SJSA1 (cell line): ENCODE measurements at places on chromosomes 12 and 14. TPM values are rescaled to one million over a fixed set of nuclear protein-coding genes. Genes with fewer than 3 reads are reported as not detected.
A peak's percentile ranks its signal among the peaks of the same experiment; 100 is the strongest.

GRCh38 chr12:28240853-28241252 lies 50.6 kb downstream of the CCDC91 start:
- no peak for DNase-seq

- no peak for DNase-seq
Observed at GRCh38 chr12:30853561-30854133, 72.9 kb upstream of the TSPAN11 start.

DNA sequence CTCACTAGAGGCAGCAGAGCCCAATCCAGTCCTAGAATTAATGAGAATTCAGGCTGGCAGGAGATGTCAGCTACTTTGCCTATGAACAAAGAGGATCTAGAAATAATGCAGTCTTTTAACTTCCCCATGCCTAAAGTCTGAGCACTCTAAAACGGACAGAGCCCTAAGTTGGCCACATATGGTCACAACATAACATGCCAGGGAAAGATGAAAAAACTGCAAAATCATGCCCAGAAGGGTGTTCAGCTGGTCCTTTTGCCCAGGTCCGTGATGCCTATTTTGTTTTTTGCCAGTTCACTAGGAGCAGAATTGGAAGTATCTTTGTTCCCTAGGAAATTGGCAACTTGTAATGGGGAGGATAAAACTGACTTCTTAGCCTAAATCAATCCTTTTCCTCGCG lies 20.3 kb upstream of the LMNTD1 start:
- no peak for DNase-seq

DNA sequence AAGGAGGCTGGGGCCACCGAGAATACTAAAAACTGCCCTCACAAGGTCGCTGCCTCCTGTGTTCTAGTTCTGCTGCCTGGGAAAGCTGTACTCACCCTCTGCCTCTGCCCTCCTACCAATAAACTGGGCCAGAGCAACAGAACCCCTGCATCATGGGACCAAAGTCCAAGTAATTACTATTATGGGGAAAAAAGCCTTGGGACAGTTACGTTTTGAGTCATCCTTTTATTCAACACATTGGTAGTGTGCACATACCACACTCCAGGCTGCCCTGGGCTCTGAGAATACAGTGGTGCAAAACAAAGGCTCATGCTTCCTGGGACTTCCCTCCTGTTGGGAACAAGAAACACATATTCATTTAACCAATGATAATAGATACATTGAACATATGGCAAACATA lies 49.0 kb downstream of the CACNA1C start:
- DNase-seq, result no peak

GRCh38 chr12:6124411-6125309 lies at the start of gene VWF:
Gene VWF, minus strand, starts transcription at chr12:6124670. Its CDS starts 1,474 bp downstream, at chr12:6123196.
- no peak for DNase-seq

DNA sequence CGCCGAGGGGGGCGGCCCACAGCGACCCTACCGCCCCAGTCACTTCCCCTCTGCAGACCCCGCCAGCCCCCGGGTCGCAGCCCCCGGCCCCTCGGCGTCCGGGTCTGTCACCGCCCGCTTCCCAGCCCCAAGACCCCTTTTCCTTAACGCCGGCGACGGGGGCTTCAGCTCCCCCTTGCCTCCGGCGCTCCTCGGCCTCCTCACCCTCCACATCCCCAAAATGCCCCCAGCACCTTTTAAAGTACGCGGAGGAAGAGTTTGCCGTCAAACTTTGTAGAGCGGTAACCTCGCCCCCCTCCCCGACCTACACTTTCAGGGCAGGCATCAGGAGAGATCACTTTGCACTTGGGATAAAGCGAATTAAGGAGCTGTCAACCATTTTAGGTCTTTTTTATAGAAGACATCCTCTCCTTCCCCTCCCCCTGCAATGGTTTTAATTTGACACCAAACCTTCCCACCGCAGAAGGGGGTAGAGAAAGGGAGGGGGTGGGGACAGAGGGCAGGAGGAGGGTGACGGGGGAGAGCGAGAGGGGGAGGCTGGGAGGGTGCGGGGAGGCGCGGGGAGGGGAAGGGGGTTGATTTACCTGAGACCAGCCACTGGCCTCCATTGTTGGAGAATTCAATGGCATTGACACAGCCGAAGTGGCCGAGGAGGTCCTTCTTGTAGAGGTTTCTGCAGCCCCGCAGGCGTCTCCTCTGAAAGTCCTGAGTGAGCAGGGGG lies 578 bp downstream of the DCAF5 start:
- DNase-seq, result no peak

DNA sequence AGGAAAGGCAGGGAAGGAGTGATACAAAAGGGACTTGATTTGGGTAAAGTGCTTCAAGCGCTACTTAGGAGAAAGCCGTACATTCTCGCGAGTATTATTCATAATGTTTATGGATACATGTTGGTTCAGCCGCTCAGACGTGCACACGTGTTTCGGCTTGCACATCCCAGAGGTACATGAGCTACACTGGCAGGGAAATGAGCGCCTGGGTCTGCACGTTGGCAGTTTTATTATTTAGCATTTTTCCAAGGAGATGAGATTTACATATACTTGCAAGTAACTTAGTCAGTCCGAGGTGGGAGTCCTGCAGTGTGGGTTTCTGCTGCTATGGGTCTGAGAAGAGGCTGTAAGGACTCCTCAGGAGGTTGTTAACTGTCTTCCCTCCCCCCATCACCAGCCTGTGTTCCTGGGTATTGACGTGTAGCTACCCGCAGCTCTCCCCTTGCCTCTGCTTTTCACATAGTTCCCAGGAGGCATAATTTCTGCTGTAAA lies 1.5 kb downstream of the PRKCH start:
- no peak for DNase-seq

DNA sequence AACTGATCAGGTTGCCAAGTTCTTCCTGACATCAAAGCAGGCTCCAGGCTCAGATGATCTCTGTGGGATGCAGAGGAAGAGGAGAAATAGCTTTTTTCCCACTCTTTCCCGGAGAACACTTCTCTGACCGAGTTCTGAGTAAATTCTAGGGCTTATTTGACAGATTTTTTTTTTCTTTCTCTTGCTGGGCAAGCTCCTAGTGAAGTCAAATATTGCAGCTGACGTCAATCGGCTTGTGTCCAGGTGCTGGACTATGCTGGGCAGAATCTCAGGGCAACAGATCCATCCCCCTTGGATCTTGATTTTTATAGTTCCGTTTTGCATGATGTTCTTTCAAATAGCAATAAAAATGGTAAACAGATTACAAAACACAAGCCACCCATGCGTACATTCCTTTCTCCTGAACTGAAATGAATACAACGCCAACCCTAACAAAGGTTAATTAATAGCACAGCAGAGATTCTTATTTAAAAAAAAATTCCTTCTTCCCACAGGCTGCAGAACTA lies 182.2 kb downstream of the NOVA1 start:
- DNase-seq, result no peak

- DNase-seq, result no peak
Observed at GRCh38 chr14:33587791-33588190, 363.1 kb downstream of the EGLN3 start.

GRCh38 chr14:74711651-74712050 lies 1.2 kb downstream of the AREL1 start:
- no peak for DNase-seq

DNA sequence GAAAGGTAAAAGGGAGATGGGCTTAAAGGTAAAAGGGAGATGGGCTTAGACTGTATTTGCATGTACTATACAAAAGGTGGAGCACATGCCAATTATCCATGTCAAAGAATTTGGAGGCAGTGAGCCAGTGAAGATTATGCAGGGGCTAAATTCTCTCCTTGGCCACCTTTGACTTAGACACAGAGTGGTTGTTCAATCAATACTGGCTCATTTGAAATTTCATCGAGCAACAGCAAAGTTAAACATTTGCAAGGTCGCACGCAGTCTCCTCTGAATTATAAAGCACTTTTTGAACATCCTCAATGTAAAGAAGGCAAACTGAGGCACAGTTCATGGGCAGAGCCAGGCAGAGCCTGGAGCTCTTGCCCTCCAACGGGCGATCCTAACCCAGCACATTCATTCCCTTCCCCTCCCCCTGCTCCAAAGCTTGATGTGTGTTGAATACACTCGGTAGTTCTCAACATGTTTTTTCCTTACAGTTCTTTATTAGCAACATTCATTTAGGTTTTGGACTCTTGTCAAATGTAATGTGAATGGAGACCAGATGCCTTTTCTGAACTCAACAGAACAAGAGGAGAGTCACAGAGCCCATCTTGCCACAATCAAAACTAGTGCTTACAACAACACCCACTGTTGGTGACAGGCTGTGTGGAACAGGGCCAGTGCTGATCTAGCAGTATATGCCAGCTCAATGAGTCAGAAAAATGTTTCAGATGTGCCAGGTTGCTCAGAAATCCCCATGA lies 169.7 kb upstream of the G2E3 start:
- no peak for DNase-seq

DNA sequence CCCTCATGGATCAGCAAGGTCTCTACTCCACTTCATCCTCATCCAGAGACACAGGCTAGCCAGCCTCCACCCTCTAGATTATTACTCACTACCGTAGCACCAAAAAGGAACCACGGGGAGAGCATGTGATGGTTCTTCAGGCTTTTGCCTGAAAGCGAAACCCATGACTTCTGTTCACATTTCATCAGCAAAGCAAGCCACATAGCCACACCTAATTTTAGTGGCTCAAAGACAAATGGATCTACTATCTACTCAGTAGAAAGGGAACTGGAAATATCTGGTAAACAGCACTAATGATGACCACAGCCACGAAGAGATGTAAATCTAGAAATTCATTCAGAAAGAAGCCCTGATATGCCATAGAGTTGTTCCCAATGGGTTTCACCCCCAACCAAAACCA lies 51.4 kb downstream of the VCPKMT start:
- DNase-seq, result no peak

DNA sequence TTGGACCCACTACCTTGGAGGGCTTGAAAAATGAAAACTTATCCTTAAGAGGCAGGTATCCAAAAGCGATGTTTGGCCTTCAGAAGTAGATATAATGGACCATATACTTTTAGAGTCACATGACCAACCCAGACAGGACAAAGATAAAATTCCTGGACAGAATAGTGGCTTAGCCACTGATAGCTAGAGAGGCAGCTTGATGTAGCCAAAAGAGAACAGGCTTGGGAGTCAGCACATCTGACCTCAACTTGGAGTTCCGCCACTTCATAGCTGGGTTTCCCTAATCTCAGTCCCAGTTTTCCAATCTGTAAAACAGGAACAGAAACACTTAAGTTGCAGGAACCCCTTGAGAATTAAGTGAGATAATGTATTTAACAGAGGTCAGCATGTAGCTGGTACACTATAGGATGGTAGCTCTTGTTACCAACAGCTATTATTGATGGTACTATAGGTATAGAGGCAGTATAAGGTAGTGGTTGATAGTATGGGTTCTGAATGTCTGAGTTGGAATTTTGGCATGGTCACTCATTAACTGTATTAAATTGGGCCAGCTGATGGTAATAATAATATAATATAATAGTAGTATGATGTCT lies 63.2 kb upstream of the USP44 start:
- no peak for DNase-seq

DNA sequence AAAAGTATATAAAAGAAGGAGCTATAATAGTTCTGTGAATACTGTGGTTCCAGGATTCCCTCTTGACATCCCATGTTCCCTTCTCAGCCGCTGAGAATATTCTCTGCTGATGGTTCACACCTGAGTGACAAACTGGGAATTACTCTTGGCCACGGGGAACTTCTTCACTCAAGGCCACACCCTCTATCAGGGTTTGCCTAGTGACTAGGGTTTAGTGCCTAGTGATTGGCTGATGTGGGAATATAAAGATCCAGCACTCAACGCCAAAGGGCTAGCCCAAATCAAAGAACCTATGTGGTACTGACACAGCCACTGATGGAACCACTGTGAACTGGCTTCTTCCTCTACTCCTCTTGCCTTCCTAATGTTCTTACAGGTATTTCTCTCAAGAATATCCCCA lies 248.4 kb downstream of the ASCL1 start:
- DNase-seq, result no peak

- peak; percentile 74 for DNase-seq
Observed at GRCh38 chr12:30908722-30909348, 17.7 kb upstream of the TSPAN11 start.

GRCh38 chr14:94933486-94933885 lies 163.6 kb upstream of the GSC start:
- no peak for DNase-seq

DNA sequence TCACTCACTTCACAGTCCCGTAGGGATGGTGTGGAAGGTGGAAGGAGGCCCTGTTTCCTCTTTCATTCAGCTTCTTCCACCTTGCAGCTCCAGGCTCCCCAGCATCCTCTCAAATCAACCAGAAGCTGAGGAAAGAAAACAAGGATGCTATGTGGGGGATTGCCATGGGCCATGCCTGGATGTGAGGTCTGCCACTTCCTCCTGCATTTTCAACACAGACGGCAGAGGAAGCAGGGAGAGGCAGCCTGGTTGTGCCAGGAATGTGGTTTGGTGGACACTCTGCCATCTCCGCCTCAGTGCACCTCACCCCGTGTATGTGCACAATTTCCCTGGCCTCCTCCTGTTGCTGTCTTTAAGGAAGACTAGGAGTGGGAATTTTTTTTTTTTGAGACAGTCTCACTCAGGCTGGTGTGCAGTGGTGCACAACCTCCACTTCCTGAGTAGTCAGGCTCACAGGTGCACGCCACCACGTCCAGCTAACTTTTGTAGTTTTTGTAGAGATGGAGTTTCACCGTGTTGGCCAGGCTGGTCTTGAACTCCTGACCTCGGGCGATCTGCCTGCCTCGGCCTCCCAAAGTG lies 99.2 kb downstream of the SLC15A4 start:
- no peak for DNase-seq

DNA sequence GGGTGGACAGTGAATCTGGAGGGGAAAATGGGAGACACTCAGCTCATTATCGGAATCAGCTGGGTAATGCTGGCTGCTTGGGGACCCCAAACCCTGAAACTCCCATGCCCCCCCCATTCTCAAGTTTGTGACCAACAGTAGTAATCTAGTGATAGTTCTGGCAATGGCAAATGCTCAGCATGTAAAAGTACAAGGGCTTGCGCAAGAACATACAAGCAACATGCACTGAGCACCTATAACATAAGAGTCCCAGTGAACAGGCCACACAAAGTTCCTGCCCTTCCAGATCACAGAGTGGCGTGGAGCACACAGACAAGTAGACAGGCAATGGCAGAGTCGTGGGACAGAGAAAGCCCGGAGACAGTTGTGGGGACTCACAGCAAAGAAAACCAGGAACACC lies 407.9 kb downstream of the MED13L start:
- no peak for DNase-seq

DNA sequence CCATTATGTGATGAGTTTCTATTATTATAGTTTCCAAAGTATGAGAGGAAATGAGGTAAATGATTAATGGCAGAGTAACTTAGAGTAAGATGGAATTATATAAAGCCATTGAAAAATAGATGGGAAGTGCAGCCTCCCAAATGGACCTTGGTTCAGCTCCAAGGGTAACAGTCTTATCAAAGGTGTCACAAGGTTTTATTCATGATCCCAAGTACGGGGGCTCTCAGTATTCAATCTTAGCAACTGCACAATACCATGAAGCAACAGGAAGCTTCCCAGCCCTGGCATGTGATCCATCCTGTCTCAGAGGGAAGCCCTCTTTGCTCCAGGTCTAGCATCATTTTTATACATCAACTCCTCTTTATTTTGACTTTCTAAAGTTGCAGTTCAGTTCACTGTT lies 948.2 kb downstream of the GALC start:
- DNase-seq, result no peak

Gene CLEC2A
- not detected in 2 replicates for total RNA-seq

Gene RNASE3
- not detected in 2 replicates for total RNA-seq

Gene MMP19
- 9.8 and 14.5 TPM in 2 replicates for total RNA-seq

Gene ERP29
- total RNA-seq, result 32.5 and 47.2 TPM in 2 replicates

Gene PMEL
- total RNA-seq, result 0.34 TPM in 1 of 2 replicates, not detected in the other

Gene PCK2
- 4.8 and 5.3 TPM in 2 replicates for total RNA-seq

Gene TEX52
- not detected in 2 replicates for total RNA-seq

Gene KCNJ8
- total RNA-seq, result not detected in 2 replicates

Gene CRY1
- 36.8 and 38.4 TPM in 2 replicates for total RNA-seq

Gene LRRC43
- total RNA-seq, result not detected in 2 replicates
